NCI-H2081 (cell line): ENCODE measurements at places on chromosomes 4 and X.

- no peak for DNase-seq
These were observed 411.5 kb downstream of the IQCM start for GRCh38 chr4:149404143-149404542.

- no peak for DNase-seq
These were observed 59.3 kb upstream of the PPP1R2C start for GRCh38 chrX:42837101-42837726.

DNA sequence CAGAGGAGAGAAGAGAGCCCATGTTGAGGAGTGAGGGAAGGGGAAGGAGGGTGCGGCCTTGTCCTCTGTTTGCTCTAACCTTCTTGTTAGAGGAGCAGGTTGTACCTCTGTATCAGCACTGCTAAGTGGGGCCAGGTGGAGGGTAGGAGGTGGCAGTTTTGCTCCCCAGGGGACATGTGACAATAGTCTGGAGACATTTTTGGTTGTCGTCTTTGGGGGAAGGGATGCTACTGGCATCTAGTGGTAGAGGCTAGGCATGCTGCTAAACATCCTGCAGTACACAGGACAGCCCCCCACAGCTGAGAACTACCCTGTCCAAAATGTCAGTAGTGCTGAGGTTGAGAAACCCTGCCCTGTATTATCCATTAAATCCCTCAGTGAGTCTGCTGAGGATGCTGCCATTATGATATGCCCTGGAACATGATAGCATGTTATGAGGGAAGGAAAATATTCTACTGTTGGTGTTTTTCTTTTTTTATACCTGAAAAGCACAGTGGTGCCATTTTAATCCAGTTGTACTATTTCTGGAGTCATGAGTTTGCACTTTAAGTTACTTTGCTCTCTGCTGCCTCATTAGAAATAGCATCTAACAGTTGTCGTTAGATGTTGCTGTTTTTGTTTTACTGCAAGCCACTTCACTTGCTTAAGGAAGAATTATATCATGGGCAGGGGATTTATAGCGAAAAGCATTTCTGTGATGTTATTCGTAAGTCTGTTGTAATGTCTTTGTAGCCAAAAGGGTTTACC lies 90.6 kb downstream of the LRP2BP start:
- peak; percentile 11 for DNase-seq

- no peak for DNase-seq
These were observed 592.9 kb downstream of the BCOR start for GRCh38 chrX:39504850-39505259.

- no peak for DNase-seq
These were observed 637.9 kb downstream of the ADGRL3 start for GRCh38 chr4:61838072-61838471.

- DNase-seq = no peak
These were observed 9.2 kb upstream of the EOLA1 start for GRCh38 chrX:149531599-149531998.

DNA sequence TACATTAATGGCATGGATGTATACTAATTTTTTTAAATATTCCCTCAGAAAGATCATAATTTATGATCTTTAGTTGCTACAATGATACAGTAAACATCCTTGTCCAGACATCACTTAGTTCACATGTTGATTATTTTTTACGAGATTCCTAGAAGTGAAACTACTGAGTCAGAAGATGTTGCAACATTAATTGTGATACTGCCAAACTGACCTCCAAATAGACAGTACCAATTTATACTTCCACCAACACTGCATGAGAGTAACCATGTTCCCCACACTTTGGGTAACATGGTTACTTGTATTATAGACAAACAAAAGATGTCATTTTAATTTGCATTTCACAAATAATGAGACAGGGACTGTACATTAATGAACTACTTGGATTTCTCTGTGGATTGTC lies 19.6 kb downstream of the RCHY1 start:
- no peak for DNase-seq

DNA sequence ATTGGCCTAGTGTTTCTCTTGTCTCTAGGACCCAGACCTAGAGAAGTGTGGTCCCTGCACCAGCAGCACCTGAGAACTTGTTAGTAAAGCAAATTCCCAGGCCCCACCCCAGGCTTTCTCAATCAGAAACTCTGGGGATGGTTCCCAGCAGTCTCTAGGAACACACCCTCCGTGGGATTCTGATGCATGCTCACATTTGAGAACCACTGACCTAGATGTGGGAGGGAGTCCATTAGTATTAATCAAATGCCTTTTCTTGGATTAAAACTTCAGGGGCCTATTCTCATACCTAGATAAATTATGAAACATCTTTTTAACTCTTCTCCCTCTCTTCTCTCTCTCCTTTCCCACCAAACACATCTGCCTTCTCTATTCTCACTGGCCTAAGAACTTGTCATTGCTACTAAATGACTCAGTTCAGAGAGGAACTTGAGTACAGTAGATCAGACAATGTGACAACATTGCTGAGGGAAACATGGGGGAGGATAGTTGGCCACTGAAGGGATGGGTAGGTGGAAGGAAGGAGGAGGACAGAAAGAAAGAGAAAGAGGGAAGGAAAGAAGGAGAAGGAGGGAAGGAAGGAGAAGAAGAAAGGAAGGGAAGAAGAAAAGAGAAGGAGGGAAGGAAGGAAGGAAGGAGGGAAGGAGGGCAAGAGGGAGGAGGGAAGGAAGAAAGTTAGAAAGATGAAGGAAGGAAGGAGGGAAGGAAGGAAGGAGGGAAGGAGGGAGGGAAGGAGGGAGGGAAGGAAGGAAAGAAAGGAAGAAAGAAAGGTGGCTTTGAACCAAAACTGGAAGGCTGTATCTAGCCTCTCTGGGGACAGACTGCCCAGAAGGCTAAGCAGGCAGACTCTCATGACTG lies 132.7 kb upstream of the MAP3K15 start:
- DNase-seq = no peak

- DNase-seq = no peak
These were observed 67.8 kb downstream of the SMC1A start for GRCh38 chrX:53354669-53355068.

GRCh38 chr4:80446664-80447063 lies 111.1 kb downstream of the CFAP299 start:
- no peak for DNase-seq

DNA sequence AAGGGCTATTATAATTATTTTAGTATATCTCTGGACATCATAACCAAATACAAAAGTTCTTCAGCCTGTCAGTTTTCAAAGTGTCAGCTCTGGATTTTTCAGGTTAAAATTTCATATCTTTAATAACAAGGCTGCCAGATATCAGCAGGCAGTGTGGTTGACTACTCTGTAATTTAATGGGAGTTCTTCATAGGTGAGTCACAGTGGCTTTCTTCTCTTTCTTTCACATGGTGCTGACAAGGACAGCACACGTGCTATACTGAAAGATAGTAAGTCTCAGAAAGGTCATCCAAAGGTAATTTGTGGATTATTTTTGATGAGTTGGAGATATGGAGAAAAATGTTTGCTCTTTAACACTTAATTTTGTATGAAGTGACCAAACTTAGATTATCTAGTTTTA lies 43.2 kb downstream of the GALNT7 start:
- no peak for DNase-seq

DNA sequence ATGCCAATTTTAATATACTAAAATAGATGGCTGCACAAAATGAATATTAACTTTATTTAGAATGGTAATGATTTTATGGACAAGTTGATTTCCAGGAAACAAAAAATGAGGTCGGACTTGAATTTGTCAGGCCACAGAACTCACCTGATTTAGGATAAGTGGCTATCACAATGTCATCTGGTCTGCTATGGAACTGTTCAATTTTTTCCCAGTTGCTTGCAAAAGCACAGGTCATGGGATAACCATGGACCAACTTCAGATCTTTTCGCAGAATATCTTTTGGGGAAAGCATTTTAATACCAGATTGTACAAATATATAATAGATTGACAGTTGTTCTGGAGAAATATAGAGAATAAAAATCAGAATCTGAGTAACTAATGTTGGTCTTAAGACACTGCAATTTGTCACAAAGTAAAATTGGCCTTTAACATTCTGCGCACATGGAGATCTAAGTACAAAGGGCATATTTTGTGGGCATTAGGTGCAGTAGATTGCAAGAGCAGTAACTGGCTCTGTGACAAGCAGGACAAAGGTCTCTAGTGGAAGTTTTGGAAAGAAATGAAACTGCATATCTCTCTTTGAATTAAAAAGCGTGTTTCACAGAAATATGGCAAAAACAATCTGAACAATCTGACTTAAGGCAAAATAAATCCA lies 5.4 kb downstream of the SULT1B1 start:
- DNase-seq = no peak

DNA sequence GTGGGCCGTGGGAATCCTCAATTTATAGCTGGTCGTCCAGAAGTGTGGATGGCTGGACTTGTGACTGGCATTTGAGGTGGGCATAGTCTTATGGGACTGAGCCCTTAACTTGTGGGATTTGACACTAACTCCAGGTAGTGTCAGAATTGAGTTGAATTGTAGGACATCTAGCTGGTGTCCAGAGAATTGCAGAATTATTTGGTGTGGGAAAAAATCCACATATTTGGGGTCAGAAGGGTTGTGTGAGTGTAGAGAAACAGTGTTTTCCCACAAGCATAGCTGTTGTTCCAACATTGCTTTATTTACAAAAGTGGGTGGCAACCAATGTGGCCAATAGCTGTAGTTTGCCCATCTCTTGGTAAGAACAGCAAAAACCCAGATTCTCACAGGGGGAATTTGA lies 91.3 kb downstream of the MOSPD2 start:
- no peak for DNase-seq

GRCh38 chr4:133865612-133866327 lies 335.8 kb downstream of the PABPC4L start:
- no peak for DNase-seq

- DNase-seq = no peak
These were observed 758 bp upstream of the NR3C2 start for GRCh38 chr4:148442832-148443511.

DNA sequence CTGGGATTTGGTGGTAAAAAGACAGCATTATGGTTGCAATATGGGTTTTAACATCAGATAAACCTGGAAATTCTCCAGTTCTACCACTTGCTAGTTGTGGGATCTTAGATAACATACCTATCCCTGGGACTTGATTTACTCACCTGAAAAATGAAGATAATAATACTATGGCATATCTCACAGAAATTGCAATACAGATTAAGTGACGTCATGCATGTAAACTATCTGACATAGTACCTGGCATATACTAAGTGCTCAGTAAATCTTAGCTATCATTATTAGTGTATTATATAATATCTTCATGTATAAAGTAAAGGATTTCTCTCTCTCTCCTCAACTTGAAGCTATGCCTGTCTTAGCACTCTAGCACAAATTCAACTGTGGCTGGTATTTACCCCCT lies 192.5 kb downstream of the PCDH19 start:
- no peak for DNase-seq

DNA sequence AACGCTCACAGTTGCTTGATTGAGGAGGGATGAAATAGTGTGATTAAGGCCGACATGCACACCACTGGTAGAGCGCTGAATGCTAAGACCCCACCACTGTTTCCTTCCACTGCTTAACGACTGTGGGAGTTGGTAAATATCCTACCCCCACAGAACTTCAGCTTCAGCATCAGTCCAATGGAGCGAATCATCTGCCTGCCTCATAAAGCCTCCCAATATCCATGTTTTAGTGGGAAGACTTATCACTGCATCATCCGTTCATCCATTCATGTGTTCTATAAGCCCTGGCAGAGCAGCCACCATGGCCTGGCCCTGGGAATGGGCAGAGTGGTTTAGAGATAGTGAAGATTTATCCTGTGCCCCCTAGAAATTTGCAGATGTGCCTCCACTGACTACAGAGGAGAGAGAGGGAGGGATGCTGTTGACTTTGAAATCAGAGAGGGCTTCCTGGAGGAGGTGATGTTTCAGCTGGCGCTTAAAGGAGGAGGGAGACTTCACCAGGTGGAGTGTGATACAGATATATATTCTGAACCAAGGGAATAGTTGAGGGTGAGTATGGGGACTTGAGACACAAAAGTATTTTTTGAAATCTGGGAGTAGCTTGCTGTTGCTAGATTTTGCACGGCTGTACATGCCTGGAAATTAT lies 71.9 kb upstream of the STX18 start:
- no peak for DNase-seq

DNA sequence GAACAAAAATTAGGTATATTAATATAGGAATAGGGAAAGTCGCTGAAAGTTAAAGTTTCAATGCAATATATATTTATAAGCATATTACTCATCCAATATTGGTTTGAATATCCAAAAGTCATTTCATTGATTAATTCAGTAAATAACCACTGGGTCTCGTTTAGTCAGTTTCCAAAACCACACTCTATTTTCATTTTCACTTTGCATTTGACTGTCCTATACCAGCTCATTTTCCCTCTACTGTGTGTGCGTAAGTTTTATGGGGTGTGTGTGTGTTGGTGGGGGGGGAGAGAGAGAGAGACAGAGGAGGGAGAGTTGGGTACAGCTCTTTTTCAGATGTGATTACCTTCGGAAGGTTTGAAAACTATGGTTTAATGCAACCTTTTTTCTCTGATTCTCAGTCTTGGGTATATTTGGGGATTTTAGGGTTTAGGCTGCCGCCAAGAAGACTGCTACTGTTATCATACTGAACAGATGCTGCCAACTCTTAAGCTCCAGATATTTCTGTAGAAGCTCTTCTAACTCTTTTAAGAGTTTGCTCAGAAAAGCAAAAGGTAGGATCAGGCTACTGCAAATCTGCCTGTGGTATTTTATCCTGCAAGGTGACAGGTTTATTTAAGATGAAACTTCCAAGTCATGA lies 1427.4 kb downstream of the PCDH7 start:
- DNase-seq = no peak

- DNase-seq = no peak
These were observed 637.4 kb downstream of the ZNF674 start for GRCh38 chrX:45907786-45908185.

GRCh38 chr4:53161051-53161786 lies 204.6 kb downstream of the SCFD2 start:
- DNase-seq = no peak

DNA sequence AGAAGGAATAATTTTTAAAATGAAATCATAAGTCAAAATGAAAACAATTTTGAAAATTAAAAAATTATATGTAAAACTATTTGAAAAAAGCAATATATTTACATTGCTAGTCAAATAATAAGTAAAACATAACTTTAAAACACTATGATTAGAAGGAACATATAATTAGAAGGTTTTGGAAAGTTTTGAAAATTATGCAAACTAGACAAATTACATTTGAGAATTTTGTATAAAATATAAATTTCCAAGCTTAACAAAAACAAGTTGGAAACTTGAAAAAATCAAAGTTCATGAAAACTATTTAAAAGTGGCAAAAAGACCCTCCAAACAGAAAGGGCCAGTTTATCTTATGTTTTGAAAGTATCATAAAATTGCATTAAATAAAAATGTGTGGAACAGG lies 67.6 kb upstream of the TLL1 start:
- DNase-seq = no peak
